ENCODE measurements at places on chromosomes 3 and 15.

- DNase-seq = no peak
Measured at GRCh38 chr3:189099031-189099471, 72.7 kb upstream of the TPRG1 start.

- no peak for DNase-seq
Measured at GRCh38 chr15:27175472-27176153, 204.6 kb downstream of the GABRG3 start.

GRCh38 chr3:16151109-16151508 is 23.4 kb upstream of the GALNT15 start:
- DNase-seq = peak; percentile 66

DNA sequence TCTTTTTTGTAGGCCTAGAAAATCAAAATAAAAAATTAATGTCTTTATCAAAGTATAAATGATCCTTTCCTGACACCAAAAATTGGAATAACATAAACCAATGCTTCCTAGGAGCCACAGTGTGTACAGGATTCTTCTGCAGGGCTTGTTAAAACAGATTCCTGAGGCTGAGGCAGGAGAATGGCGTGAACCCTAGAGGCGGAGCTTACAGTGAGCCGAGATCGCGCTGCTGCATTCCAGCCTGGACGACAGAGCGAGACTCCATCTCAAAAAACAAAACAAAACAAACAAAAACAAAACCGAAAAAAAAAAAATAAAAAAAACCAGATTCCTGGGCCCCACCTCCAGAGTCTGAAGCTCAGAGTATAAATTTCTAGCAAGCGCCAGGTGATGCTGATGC is 78.0 kb downstream of the PEX5L start:
- DNase-seq = no peak

- peak; percentile 16 for DNase-seq
Measured at GRCh38 chr3:132972333-132972732, 65.9 kb upstream of the TMEM108 start.

- no peak for DNase-seq
Measured at GRCh38 chr3:193829781-193830180, 236.8 kb downstream of the OPA1 start.

DNA sequence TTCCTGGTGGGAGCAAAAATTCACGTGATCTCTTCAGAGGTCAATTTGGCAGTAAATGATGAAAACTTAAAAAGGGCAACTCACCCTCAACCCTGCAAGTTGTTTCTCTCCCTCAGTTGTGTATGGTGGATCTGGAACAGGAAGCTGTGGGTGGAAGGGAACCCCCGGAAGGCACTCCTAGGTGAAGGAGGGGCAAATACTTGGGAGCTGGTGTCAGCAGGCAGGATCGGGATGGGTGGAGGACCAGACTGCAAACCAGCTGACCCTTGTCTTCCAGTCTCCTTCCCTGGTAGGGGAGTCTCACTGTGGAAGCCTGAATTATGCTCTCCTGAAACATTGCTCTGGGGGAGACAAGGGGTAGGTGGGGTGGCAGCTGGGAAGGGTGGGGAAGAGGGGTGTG is 33.5 kb downstream of the PRR23E start:
- DNase-seq = no peak

- DNase-seq = no peak
Measured at GRCh38 chr3:154119951-154120350, 1.2 kb upstream of the ARHGEF26 start.

DNA sequence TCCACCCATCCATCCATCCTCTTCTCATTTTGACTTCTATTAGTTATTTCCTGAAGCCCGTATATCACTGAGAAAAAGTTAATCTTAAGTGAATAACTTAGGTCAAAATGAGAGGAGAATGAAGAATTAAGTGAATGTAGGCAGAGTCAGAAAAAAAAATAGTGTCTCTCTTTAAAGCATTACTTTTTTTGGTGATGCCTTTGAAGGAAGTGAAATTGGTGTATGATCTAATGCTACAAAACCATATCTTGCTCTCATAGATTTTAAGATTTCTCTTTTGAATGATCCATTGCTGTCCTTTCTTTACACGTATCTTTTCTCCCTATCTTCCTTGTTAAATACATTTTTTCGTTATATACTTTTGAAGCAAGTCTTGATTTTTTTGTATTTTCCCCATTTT is 23.4 kb downstream of the FNDC3B start:
- DNase-seq = no peak

DNA sequence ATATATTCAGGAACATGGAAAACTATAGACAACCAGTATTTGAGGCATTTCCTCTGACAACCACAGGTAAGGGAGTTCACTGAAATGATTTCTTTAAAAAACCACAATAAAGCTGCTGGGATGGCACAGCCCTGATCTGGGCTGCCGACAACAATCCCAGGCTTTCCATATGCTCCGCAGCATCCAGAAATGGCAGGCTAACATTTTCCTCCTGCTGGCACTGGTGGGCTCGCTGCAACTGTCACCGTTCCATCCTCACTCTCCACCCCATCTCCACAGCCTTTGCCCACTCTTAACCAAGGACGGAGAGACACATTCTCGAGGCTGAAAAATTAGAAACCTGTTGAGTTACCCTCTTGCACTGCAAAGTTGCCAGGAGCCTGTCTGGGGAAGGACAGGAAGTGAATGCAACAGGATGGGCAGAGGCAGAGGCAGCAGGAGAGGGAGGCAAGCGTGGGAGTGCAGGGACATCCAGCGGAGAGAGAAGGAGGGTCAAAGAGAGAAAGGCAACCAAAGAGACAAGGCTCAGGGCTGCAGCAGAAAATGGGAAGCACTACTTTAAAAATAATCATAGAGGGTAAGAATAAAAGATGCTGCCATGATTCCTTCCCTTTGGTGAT is 79.0 kb upstream of the ARRDC4 start:
- DNase-seq = no peak

DNA sequence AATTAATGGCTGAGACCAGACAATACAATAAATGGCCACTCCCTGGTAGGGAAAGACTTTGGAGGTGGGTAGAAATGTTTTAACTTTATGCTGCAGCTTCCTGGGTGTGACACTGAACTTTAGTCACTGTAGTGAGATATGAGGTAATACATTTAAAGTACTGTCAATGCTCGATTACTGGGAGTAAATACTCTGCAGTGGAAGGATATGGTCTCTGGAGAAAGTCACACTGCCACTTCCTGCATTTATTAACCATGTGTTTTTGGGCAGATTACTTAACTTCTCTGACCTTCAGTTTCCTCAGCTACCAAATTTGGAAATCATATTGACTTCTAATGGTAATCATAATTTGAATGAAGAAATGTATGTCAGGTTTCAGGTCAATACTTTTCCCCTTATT is 317.1 kb upstream of the TGFBR2 start:
- DNase-seq = no peak

- DNase-seq = no peak
Measured at GRCh38 chr3:26353097-26353496, 269.5 kb upstream of the LRRC3B start.

DNA sequence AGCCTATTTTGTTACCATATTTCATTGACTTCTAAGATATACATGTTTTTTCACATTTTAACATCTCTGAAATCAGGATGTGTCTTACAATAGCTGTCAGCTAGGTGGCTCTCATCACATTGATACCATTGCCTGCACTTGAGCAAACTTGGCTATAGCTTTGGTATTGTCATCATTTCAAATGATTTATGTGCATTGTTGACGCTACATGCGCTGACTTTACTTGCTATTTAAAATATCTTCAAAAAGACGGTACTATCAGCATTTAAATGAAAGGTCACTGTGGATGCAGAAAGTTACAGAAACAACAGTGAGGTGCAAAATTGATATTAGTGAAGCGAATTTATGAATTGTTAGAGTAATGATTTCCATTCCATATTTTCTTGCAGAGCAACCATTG is 54.0 kb upstream of the ABHD2 start:
- no peak for DNase-seq

- DNase-seq = no peak
Measured at GRCh38 chr3:15121936-15122335, 23.0 kb upstream of the RBSN start.

- DNase-seq = no peak
Measured at GRCh38 chr3:107740992-107741896, 218.5 kb downstream of the BBX start.

DNA sequence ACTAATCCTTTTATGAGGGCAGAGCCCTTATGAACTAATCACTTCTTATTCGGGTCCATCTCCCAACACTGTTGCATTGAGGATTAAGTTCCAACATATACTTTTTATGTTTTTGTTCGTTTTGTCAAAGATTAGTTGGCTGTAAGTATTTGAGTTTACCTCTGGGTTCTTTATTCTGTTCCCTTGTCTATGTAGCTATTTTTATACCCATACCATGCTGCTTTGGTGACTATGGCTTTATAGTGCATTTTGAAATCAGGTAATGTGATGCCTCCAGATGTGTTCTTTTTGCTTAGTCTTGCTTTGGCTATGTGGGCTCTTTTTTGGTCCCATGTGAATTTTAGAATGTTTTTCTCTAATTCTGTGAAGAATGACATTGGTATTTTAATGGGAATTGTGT is 166.4 kb upstream of the KCNMB2 start:
- DNase-seq = no peak

- no peak for DNase-seq
Measured at GRCh38 chr3:157573780-157574378, 70.7 kb upstream of the VEPH1 start.

- no peak for DNase-seq
Measured at GRCh38 chr3:153628591-153628990, 466.6 kb downstream of the RAP2B start.

DNA sequence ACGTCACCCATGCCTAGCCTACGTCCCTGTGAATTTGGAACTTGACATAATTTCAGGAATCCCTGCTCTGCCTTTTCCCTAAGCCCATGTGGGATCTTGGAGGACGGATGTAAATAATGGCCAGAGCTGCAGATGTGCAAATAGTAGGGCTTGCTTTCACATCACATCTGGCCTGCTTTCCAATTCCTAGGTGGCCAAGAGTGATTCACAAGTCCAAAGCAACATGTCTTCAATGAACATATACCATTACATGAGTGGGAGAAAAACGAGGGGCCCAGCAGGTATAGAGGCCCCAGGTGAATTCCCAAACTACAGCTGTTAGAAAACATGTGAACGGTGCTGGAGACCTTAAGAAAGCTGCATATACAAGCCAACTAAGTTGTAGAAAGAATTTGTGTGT is 214.6 kb downstream of the MAGI1 start:
- no peak for DNase-seq

- no peak for DNase-seq
Measured at GRCh38 chr3:50154476-50154839, 666 bp upstream of the SEMA3F start.

DNA sequence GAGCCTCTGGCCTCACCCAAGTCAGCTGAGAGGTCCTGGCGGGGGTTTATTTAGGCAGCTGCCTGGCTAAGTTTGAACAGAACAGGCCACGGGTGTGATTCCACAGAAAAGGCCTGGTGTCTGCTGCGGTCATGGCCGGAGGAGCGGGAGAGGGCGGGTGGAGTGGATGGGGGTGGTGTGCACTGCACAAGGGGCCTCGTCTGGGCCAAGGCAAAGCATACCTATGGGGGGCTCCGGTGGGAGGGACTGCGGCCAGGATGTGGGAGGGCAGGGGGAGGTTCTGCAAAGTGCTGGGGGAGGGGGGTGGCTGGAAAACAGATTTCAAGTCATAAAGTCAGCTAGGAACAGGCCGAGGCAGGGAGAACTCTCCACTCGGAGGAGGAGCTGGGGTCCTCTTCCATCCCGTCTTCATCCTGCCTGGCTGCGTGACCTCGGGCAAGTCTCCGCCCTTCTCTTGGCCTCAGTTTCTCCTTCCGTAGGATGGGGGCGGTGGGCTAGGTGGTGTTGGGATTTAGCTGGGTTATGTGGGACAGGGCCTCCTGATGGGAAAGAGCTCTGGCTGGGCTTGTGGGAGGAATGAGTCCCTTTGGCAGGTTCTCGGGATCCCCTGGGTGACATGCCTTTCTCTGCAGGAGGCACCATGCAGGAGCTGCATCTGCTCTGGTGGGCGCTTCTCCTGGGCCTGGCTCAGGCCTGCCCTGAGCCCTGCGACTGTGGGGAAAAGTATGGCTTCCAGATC is 878 bp downstream of the ISLR start:
- no peak for DNase-seq

GRCh38 chr3:35690271-35690670 is 50.9 kb downstream of the ARPP21 start:
- DNase-seq = no peak

- DNase-seq = no peak
Measured at GRCh38 chr3:33170531-33170930, 48.1 kb downstream of the SUSD5 start.

DNA sequence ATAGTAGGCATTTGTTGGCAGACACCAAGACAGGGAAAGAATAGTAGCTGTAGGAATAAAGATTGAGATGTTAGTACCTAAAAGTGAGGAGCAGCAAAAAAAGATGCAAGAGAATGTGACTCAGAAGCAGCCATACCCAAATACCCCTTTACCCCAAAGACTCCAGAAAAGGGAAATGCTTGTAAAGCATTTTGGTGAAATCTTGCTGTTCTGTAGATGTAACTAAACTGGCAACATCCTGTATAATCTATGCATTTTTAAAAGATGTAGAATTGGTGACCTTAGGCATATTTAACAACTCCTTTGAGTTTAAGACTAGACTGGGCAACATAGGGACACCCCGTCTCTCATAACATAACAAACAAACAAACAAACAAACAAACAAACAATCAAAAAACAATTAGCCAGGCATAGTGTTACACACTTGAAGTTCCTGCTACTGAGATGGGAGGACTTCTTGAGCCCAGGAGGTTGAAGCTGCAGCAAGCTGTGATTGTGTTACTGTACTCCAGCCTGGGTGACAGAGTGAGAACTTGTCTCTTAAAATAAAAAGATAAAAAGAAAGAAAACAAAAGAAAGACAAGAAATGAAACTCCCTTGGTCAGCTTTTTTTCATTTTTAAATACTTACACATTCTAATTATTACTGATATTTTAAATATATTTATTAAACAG is 361.5 kb upstream of the KCNH8 start:
- DNase-seq = no peak

GRCh38 chr15:68385671-68386586 is 46.0 kb downstream of the ITGA11 start:
- DNase-seq = no peak

Measured in AG04449 (cell line).